Anterior cingulate cortex (tissue), 58 donors: ENCODE measurements at places on chromosomes 5 and 9.
A peak's percentile ranks its signal among the peaks of the same experiment; 100 is the strongest.

DNA sequence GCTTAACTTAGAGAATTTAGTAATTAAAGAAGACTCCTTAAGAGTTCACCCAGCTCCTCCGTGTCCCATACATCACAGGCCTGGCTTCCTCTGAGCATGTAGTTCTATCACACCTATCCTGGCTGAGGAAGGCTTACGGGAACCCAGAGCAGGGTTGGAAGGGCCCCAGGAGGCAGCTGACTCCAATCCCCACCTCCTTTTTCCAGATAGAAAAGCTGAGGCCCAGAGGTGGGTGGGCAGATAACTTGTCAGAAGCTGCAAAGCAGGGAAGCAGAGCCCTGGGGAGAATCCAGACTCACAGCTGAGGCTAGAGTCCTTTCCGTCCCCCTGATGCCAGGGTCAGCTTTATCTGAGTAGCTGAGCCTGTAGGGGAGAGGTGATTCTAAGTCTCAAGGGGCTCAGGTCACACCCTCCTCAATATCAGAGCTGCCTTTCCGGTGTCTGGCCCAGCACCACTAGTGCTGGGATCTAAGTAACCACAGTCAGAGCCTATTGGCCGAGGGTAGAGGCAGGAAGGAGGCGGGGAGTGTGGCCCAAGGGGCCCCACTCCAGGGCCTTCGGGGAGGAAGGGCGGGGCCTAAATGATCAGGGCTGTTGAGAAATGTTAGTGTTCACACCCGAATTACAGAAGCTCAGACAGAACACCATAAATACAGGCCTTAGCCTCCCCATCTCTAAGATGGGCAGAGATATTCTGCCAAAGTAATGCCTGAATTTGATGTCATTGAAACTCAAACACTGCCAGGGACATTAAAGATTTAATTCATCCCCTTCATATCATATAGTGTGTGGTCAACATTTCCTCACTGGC, 9.9 kb downstream of the CCDC69 start:
- DNase-seq = no peak

- DNase-seq = no peak
Observed at GRCh38 chr5:126023994-126024441, 399.2 kb upstream of the GRAMD2B start.

GRCh38 chr9:133158695-133159094, 5.0 kb downstream of the GBGT1 start:
- no peak for DNase-seq

DNA sequence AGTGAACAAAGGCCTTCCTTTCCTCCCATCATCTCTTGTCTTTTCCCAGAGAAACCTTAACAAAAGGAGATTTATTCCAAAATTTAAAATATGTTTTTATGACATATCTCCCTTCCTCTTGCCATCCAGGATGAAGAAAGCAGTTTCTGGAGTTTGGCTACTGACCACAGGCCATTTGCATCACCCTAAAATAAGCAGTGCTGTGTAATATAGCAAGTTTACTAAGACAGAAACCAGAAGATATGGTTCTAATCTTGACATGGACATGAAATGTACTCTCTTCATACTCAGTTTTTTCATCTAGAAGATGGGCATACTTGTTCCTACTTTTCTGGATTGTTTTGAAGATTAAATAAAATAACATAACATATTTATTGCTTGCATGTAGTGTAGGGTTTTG, 50.2 kb upstream of the ZFAND5 start:
- no peak for DNase-seq

GRCh38 chr5:168865968-168866367, 286.8 kb upstream of the PANK3 start:
- DNase-seq = no peak

DNA sequence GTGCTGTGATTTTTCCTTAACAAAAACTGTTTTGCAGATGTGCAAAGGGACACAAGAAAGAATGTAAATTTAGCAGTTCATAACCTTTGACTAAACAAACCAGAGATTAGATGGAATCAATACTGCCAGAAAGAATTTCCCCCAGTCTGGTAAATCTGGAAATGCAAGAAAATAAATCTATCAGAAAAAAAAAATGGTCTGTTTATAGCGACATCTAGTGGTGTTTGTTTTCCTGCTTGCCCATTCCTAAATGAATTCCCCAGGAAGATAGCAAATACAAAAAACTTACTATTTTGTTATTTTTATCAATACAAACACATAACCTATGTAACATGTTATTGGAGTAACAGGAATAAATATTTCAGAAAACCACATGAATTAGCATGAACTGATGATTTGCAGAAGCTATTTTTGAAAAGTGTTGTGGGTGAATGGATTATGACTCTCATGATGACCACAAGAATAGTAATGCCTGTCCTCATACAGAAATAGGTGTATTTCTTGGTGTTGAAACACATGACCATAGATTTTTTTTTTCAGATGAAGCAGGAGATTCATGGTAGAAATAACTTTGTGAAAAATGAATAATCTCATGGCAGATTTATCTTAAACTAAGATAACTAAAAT, 1703.8 kb downstream of the MAT2B start:
- DNase-seq = no peak

GRCh38 chr5:3068401-3068800, 316.9 kb upstream of the IRX2 start:
- DNase-seq = no peak

GRCh38 chr5:42583322-42583721, 160.1 kb downstream of the GHR start:
- DNase-seq = no peak

- no peak for DNase-seq
Observed at GRCh38 chr5:36657563-36657995, 51.2 kb downstream of the SLC1A3 start.

DNA sequence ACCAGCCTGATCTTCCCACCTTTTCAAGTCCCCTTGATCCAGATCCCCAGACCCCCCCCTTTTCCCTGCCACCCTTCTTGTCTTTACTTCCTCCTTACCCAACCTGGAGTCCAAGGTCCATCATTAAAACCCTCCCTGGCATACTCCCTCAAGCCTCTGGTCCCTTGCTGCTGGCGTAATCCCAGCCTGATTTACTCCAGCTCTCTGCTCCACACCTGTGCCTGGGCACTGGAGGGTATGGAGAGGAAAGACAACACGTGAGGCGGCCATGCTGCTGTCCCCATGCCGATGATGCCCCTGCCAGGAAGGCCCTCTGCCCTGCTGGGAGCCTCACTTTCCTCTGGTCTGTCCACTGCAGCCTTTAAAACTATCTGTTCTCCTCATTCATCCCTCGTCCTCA, 5.1 kb downstream of the B4GALT7 start:
- DNase-seq = no peak

DNA sequence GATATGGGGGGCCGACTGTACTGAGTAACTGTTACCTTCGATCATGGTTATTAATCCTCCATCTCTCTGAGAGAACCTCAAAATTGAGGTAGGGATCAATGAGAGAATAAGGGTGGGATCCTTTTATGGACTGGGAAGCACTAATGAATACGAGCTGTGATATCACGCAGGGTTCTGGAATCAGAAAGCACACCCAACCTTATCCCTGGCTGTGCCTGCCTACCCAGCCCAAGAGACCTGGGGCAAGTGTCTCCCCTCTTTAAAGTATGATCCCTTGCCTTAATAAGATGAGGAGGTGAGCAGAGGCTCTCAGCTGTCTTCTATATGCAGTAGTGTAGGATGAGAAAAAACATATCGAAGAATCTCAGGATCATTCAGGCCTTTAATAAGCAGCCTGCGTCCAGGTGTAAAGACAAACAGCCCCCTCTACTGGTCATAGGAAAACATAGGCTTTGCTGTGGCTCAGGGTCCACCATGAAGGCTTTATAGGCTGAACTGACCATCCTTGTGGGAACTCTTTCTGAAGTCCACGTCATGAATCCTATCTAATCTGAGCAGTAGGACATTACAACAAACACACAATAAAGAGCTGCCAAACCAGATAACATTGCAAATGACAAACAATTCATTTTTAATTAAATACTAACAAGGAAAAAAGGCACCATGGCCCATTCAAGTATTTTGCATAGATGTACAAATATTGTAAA, 16.8 kb downstream of the NIPAL4 start:
- DNase-seq = peak; percentile 51

DNA sequence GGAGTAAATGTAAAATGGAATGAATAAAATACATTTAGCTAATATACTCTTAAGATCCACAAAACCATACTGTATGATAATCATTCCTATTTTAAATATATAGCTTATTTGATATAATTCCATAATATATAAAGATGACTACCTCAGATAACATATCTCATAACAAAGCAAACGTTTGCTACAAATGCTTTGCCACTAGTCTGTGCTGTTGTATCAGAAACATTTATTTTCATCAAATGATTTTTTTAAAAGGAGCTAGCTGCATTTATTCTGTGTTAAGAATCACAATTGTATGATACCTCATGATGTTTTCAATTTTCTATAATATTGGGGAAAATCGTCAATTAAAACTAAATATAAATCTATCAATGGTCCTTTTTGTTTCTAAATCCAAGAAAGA, 567.2 kb downstream of the PTPRD start:
- DNase-seq = no peak

DNA sequence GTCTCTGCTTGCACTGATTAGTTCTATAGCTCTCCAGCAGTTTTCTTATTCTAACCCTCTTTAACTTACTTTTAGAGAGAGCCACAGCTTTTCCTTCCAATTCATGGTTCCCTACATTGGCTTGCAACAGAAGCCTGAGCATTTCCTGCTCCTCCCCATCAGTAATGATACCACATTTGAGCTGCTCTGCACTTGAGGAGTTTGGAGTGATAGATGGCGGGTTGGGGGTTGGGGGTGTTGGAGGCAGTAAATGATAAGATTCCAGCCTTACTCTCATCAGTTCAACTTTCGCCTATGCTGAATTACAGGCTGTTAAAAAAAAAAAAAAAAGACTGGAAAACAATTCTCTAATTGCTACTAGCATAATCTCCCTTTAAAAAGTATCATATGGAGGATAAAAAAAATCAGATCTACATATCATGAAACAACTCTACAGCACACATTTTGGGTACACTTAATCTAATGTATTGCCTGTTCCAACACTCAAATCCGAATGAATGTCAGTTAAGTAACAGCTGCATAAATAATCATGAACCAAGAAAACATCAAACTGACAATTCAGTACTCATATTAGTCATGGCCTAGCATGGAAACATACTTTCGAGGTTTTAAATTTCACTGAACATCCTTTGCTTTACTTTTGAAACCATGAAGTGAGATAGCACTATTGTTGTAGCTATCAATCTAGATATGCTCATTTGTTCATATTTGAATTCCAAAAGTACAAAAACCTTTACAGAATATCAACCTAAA, 224.7 kb downstream of the NFIB start:
- DNase-seq = no peak

- no peak for DNase-seq
Observed at GRCh38 chr9:21976334-21976875, 17.8 kb downstream of the CDKN2A start.

DNA sequence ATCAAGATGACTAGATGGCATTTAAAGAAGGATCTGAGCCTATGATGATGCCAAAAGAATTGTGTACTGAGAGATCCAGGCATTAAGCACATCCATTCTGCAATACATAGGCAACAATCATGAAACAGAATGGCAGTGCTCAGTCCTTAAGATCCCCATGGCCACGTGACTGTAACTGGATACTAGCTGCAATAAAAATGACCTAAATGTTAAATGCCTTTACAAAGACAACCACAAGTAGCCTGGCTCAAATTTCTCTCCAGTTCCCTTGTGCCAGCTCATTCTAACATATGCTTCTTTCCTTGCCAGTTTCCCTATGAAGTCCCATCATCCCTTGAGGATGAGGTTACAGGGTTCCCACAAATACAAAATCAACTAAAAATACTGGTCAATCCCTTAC, 148.3 kb upstream of the GHR start:
- no peak for DNase-seq

DNA sequence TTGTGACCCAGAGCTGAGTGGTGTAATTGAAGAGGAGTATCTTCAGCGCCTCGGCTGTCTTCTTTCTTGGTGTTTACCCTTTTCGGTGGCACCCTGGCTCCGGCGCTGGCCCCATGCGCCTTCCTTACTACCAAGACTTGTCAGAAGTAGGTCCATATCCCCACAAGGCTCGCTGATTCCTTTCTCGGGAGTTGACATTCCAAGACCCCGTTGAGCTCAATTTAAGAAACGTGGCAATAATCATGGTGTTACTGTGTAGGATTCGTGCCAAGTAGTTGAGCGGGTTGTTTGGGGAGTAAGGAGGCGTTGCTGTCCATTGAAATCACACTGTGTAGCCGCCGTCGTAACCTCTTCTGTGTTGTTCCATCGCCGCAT, 795 bp downstream of the NDUFAF2 start:
- peak; percentile 57 for DNase-seq

- DNase-seq = no peak
Observed at GRCh38 chr5:180889381-180889780, 9.6 kb upstream of the BTNL8 start.

- DNase-seq = no peak
Observed at GRCh38 chr5:492314-492893, 31.8 kb downstream of the SLC9A3 start.

DNA sequence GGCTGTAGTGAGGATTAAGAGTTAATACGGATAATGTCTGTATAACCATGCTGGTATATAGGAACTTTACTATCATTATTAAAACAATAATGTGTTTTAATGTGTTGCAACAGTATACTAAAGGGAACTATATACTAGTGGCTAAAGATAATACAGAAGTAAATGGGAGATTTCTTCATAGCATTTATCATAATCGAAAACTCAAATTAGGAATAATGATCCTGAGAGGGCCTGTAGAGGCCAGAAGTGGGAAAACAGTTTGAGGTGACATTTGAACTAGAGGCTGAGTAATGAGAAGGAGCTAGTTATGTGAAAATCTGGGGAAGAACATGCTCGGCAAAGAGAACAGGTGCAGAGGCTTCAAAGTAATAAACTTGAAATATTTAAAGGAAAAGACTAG, 2.9 kb downstream of the TCERG1 start:
- DNase-seq = no peak

- DNase-seq = no peak
Observed at GRCh38 chr5:622946-623522, 10.9 kb downstream of the CEP72 start.

DNA sequence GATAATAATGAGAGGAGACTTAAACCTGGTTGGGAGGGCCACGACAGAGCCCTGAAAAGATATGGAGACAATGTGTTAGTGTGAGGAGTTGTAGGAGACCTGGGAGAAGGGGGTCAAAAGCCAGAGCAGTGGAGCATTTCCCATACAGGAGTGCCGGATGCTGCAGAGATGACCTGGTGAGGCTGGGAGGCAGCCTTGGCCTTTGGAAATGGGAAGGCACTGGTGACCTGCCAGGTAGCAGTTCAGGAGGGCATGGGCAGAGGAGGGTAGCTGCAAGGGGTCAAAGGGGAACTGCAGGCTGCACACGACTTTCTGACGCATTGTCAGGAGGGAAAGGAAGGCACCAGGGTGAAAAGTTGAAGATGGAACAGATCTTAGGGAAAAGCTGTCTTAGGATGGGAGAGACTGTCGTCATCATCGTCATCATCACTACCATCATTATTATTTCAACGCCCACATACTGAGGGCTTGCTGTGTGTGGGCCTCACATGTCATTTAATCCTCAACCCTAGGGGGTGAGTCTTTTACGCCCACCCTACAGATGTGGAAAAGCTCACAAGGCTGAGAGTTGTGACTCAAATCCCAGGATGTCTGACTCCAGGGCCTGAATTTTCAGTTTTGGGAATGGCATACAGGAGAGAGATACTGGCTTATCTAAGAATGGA, 13.3 kb downstream of the ARAP3 start:
- no peak for DNase-seq
